ENCODE measurements at places on chromosomes 11 and 22.

DNA sequence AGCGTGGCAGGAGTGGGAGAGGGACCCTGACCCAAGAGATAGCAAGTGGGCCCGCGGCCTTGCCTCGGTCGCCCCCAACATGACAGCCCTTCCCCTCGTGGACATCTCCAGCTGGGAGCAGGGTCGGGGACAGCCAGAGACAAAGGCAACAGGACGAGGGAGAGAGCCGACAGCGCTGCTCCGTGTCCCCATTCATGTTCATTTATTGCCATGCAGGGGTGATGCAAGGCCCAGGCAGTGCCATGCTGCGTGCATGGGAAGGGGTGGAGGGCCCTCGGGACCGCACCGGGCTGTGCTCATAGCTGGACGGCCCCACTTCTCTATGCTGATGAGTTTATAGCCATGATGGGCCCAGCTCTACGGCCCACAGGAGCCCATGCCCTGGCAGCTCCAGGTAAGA lies 12.7 kb downstream of the MRPL23 start:
- DNase-seq = no peak

- DNase-seq = no peak
Observed at GRCh38 chr11:126485986-126486635, 130.6 kb downstream of the ST3GAL4 start.

- no peak for DNase-seq
Observed at GRCh38 chr11:18461909-18462308, 6.3 kb downstream of the LDHAL6A start.

DNA sequence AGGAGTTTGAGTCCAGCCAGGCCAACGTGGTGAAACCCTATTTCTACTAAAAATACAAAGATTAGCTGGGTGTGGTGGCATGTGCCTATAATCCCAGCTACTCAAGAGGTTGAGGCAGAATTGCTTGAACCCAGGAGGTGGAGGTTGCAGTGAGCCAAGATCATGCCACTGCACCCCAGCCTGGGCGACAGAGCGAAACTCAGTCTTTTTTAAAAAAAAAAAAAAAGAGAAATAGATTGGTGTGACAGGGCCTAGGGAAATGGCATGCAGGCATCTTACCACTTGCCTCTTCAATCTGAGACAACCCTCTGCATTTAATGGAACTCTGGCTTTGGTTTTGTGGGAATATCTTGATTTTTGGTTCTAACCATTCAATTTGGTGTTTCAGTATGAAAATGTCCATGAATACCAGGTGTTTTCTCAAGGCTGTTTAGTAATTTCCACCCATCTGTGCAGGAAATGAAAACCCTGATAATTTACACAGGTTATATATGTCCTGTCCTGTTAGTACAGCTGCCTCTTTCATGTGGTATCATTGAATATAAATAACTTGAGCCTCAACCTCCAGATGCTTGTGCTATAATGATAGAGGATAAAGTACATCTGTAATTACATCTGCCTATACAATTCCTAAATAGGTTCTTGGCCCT lies 8.4 kb downstream of the XBP1 start:
- DNase-seq = no peak

GRCh38 chr11:121700968-121701367 lies 248.2 kb upstream of the SORL1-AS1 start:
- DNase-seq = no peak

DNA sequence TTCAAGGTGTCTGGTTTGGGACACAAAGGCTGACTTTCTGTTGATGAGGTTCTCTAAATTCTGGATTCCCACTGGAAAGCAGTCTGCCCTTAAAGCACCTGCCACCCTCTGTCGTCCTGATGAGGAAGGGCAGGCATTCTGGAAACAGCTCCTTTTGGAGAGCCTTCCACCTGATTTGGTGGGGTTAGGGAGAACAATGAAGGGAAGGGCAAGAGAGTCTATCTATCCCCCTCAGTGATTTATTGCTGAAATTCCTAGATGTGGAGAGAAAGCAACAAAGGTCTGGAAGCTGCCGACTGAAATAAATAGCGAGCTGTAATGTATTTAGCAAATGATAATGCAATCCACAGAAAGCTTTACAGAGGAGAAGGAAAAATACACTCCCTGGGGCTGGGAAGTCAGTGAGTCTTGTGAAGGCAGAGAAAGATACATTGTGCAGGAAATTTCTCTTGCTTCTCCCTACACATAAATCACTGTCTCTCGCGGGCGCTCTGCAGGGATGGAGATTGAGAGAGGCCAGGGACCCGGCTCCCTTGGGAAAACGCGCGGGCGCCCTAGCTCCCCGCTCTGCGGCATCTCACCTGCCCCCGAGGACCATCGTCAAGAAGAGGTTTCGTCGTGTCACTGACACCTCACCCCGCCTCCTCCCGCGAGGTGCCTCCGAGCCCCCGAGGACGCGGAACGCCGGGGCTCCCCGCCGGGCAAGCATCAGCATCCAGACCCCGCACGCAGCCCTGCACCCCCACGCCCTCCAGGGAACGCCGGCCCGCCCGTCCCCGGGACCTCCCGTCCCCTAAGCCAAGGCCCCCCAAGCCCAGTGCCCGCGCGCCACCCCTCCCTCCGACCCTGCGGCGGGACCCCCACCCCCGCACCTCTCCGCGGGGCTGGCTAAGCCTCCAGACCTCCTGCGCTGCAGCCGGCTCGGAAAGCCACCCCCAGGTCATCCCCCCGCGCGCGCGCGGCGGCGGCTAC lies 673 bp downstream of the CDON start:
- DNase-seq = peak; percentile 76
